ENCODE measurements at places on chromosomes 11 and 22. TPM values are rescaled to one million over a fixed set of nuclear protein-coding genes. Genes with fewer than 3 reads are reported as not detected.
A peak's percentile ranks its signal among the peaks of the same experiment; 100 is the strongest.

AQP11 gene
- 1.6 TPM for total RNA-seq

RAG2 gene
- total RNA-seq: not detected

GRCh38 chr22:22118987-22119386 lies 125.6 kb upstream of the VPREB1 start:
- no peak for DNase-seq

GRCh38 chr11:26410706-26411366 lies 78.9 kb downstream of the ANO3 start:
- DNase-seq: no peak

- DNase-seq: no peak
Observed at GRCh38 chr11:96309016-96309642, 33.9 kb downstream of the MAML2 start.

- no peak for DNase-seq
Observed at GRCh38 chr11:14418801-14419417, 59.9 kb upstream of the RRAS2 start.

GRCh38 chr11:529728-530411 lies 5.5 kb downstream of the HRAS start:
- no peak for DNase-seq

DNA sequence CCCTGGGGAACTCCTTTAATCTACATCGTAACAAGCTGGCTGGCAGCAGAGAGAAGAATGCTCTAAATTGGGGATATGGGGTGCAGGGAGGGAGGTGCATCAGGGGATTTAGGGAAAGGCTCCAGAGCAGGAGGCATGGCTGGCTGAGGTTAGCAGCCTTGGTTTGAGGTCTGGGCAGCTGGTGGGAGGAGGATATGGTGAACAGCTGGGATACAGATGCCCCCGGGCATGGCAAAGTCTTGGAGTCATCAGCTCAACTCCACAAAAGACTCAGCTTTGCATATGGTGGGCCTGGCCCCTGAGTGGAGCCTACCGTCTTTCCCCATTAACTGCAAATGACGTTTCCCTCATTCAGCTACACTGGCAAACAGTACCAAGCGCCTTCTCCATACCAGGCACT lies 5.4 kb downstream of the FAM83F start:
- DNase-seq: no peak

DNA sequence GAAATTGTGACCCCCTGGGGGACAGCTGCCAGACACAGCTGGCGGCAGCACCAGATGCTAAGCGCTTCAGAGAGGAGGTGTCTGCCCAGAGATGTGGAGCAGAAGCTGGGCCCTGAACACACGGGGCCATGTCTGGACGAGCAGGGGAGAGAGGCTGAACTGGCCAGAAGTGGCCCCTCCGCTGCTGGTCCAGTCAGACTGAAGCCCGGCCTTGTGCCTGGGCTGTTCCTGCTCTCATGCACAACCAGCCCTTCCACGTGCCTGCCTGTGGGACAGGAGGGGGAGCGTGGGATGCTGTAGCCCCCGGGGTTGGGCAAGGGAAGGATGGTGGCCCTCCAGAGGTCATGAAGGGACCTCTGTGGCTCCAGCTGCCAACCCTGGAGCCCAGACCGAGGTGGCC lies 1.8 kb downstream of the ADM2 start:
- peak; percentile 37 for DNase-seq

- peak; percentile 11 for DNase-seq
Observed at GRCh38 chr11:69912911-69913451, 93.8 kb upstream of the FGF3 start.

DNA sequence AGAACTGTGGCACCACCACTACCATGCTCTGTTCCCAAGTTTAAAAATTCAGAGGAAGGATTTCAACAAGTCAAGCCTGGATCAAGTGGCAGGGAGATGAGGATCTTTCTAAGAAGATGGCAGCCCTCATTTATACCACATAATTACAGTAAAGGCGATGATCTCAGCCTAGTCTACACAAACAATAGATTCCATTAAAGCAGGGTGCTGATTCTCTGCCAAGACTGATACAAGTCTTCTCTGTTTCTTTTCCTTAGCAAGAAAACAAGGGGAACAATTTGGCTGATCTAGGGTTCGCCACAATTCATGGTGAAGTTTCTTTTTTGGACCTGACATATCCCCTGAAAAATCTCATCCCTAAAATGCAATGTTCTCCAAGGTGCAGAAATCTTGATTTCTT lies 73.9 kb downstream of the PPFIBP2 start:
- DNase-seq: no peak

DNA sequence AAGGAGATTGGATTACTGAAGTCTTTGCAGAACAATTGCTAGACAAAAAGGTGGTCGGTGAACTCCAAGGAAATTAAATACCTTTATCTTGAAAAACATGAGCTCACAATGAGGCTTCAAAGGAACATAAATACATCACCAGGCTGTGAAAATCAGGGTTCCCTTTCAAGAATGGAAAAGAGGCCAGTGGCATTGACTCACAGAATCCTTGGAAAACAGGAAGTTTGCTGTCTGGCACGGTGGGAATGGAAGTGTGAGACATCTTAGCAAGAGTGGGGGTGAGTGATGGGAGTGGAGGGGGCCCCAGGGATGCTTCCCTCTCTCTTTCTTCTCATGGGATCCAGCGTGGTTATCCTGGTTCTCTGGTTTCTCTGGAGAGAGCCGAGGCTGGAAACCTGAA lies 48.9 kb upstream of the TBCEL start:
- DNase-seq: no peak

DNA sequence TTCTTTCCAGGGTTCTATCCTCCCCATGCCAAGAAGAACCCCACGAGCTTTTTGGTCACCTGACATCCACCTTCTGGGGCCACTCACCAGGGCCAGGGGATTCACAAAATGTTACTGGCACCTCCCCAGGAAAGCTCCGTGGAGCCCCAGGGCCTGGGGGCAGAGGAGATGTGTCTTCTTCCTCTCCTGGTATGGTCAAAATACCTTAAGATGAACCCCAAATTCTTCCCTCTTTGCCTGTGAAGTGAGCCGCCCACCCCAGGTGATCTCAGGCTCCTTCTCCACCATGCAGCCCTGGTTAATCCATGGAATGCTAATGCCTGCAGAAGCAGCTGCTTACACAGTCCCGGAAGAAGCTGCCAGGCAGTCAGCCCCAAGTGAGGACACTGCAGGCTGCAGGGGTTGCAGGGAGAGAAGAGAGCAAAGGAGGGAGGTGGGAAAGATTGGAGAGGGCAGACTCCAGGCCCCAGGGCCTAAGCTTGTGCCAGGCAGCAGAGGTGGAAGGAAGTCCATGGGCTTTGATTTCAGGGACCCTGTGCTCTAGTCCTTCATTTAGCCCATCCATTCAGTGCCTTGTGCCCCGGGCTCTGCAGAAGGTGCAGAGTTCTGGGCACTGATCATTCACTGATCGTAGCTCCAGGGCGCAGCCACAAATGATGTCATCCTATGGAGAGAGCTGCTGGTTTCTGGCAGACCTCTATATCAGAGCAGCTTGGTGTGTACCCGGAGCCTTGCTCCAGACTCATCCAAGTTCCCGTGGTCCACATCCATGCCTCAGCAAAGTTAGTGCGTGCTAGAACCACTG lies 127.9 kb upstream of the NECTIN1 start:
- no peak for DNase-seq

GRCh38 chr11:16468735-16469453 lies 112.5 kb upstream of the SOX6 start:
- DNase-seq: no peak

DNA sequence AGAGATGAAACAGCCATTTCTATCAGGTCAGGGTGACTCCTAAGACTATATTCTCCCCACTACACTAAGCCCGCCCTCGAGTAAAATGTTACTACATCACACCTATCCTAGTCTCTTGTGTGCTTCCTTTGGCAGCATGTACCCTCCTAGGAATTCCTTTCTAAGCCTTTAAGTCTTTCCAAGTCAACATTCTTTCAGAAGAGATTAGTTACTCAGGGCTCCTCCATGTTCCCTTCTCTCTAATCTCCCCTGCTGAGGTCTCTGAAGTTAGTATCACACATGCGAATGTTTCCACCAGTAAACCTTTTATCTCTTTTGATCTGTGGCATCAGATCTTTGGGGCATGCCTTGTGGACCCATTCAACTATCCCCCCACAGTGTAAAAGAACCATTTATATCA lies 873.7 kb upstream of the FAT3 start:
- no peak for DNase-seq

DNA sequence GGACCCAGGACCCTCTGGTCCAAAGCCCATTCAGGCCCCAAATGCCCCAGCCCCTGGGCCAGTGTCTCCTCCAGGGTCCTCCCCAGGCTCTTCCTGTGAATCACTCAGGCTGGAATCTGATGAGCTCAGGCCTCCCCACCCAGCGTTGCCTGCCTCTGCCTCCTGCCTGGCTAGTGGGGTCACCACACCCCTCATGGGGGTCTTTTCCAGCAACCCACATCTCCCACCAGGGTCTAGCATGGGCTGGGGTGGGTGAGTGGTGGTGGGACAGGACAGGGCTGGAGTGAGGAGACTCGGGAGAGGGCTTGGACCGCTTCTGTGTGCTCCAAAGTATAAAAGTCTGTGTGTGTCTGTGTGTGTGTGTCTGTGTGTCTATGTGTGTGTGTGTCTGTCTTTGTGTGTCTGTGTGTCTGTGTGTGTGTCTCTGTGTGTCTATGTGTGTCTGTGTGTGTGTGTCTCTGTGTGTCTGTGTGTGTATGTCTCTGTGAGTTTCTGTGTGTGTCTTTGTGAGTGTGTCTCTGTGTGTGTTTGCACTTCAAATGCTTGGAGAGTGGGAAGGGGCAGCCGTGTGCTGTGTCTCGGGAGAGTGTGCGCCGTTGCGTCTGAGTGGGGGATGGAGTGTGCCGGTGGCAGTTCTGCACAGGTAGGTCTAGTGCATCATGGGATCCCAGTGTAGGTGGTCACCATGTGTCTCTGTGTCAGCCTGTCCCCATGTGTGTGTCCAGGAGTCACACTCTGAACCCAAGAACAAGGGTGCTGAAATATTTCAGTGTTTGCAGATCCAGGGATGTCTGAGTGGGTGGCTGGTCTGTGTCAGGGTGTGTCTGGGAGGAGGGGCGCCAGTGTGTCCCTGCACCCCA lies 8.8 kb downstream of the RIN1 start:
- no peak for DNase-seq
